ENCODE measurements at places on chromosomes 6 and 20.

GRCh38 chr20:1332749-1333300 lies 3.9 kb upstream of the SDCBP2 start:
- no peak for DNase-seq

DNA sequence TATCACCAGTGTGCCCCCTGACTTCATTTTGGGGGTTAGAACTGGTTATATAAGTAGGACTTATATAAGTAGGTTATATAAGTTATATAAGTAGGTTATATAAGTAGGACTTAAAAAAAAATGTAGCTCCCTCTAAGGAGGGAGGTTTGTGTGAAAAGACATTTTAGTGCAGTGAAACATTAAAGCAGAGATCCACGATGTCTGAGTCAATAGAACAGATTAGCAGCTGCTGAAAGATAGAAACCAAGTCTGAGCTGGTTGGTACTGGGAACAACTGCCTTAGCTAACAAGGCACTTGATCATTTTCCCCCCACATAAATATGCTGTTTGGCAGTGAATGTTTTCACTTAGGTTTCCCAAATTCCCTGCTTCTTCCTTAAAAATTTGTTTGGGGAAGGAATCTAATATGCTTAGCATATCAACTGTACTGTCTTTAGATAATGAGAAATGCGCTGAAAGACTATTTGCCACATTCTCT lies 2.1 kb upstream of the RPS12 start:
- no peak for DNase-seq

GRCh38 chr6:136643850-136644596 lies 93.8 kb upstream of the MAP7 start:
- peak; percentile 86 for DNase-seq

- DNase-seq = no peak
These were observed 120.3 kb upstream of the LGSN start for GRCh38 chr6:63440057-63440456.

DNA sequence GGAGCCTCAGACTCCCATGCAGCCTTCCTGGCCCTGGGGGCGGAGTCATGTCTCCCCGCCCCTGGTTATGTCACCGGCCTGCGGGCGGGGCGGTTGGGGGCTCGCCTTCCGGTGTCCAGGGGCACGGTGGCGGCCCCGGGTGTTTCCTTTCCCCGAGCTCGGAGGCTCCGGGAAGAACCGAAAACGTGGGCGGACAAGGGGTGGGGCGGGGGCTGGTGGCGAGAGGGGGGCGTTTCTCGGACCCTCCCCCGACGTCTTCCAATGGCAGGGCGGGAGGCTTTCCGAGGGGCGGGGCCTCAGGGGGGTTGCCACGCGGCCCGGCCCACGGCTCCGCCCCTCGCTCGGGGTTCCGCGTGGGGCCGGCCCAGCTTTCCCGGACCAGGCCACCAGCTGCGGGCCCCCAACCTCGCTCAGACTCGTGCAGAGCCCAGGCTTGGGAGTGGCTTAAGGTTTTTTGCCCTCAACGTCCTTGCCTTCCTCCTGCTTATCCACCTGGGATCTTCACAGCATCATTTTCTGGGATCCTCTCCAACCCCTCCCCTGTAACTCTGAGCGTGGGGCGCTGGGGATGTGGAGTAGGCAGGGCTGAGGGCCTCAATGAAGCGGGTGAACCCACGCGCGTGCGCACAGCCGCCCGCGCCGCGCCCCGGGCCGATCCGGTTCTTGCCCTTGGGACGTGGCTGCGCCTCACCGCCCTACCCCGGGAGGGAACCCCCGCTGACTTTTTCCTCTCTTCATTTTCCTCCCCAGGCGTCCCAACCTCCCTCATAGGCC lies 2.1 kb upstream of the NRN1 start:
- peak; percentile 91 for DNase-seq

All from ecto neural progenitor cell (in vitro differentiated cells).